ENCODE measurements at places on chromosomes 3 and 15.

GRCh38 chr3:160885791-160886286 lies 129.8 kb downstream of the PPM1L start:
- DNase-seq, result no peak

- DNase-seq, result no peak
Measured at GRCh38 chr3:157170861-157171260, 10.9 kb upstream of the CCNL1 start.

DNA sequence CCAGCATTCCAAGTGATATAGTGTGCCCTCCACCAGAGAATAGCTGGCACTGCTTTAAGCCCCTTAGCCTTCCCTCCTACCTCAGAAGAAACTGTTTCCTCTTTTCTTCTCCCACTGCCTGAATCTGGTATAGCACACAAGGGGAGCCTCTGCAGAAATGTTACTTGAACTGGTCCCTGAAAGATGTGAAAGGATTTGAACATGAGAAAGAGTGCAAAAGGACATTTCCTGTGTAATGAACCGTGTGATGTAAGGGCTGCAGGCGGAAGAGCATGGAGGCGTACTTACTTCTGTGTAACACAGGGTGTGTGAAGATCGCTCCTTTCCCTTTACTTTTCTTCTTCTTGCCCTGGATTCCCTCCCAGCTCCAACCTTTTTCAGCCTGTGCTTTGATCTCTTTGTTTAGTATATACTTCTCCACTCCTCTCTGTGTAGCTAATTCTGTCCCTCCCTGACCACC lies 8.4 kb downstream of the TMOD3 start:
- DNase-seq, result no peak

GRCh38 chr3:167091226-167091625 lies 288.9 kb downstream of the ZBBX start:
- no peak for DNase-seq

DNA sequence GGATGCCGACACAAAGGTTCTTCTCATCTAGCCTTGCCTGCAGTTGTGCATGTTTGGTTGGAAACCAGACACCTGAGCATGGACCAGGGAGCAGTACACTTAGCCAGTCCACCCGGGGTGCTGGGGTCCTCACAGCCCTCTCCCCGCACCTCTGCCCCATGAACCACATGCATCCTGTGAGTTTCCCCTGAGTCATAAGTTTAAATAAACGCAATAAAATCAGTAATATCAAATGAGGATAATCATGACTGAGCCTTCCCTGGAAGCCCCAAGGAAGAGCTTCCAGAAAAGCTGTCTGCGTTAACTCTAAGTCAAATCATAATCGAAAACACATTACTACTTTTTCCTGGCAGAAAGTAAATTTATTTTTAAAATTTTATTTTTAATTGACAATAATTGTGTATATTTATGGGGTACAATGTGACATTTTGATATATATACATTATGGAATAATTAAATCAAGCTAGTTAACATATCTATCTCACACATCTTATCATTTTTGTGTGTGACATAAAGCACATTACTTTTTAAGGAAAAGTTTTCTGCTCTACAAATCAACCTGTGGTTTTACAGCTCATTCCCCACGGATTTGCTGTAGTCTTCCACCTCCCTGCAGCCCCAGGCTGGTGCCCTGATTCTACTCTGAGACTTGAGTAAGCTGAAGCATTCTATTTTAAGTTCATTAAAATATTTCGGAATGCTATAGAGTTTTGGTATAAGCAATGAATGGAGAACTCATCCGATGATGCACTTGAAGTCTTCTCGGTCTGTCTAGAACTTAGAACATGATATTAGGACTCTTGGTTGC lies 166.0 kb upstream of the EIF1B start:
- no peak for DNase-seq

DNA sequence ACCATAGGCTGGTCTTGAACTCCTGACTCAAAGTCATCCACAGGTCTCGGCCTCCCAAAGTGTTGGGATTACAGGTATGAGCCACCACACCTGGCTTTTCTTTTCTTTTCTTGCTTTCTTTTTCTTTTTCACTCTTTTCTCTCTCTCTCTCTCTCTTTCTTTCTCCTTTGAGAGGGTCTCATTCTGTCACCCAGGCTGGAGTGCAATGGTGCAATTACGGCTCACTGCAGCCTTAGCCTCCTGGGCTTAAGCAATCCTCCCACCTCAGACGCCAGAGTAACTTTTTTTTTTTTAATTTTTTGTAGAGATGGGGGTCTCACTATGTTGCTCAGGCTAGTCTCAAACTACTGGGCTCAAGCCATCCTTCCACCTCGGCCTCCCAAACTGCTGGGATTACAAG lies 133.1 kb upstream of the UBE2E1 start:
- no peak for DNase-seq

DNA sequence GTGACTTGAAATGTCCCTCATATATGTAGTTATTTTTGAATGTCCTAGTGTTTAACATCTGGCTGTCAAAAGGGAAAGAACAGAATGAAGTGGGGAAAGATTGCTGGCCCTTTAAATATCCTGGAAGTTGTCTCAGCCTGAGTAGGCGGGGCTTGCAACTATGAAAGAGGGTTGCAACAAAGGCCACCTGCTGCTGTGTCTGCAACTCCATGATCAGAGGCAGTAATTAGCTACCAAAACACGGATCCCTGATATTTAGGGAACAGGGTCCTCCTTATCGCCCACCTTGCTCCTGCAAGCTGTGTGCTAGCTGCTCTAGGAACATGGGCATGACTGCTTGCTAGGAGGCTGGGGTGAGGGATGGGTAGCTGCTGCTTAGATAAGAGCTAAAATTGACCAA lies 100.2 kb upstream of the CFAP20DC start:
- DNase-seq, result no peak

GRCh38 chr3:35709691-35710090 lies 70.4 kb downstream of the ARPP21 start:
- no peak for DNase-seq

DNA sequence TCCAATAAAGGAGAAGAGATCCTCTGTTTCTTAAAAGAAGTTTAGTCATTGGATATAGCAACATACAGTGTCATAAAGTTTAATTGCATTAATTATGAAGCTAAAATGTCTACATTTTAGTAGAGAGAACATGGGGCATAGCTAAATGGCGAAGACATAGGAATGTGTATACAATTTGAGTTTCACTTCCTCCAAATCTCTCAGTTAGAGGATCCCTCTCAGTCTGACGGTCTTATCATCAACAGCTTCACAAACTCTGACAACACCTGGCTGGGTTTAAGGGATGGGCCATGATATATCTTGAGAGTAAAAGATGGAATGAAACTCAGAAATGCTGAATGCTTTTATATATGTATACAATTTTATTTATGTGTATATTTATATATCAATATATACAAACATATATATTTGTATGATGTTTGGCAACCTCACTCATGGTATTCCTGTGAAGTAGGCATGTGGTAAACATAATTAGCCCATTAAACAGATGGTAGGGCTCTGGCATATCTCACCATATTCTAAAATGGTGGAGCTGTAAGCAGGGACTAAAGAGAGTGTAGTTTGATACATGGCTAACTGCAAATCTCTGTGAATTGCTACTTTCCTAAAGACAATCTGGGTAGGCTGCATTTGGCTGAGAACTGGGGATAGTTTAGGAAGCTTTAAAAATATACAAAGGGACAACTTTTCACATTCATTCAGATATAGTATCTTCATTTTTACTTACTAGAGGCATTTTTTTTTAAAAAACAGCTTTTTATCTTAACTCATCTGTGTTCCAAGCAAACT lies 111.6 kb downstream of the TIGIT start:
- no peak for DNase-seq
